ENCODE measurements at places on chromosomes 12 and 14.

DNA sequence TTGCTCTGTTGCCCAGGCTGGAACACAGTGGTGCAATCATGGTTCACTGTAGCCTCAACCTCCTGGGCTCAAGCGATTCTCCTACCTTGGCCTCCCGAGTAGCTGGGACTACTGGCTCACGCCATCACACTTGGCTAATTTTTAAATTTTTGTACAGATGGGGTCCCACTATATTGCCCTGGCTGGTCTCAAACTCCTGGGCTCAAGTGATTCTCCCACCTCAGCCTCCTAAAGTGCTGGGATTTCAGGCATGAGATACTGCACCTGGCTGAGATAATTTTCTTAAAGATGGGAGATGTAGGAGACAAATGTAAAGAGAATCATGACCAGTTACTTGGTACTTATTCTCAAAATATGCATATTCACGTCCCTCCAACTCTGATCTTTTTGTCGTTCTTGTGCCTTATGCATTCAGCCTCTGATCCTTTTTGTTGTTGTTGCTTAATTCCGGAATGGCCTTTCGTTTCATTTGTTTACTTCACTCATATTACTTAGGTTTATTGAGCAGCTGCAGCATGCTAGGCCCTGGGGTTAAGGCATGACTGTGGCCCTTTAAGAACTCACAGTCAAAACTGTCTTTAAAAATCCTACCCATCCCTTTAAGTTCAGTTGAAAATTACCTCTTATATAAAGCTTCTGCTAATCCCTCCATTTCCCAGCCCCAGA, 8.9 kb downstream of the RBMS2 start:
- DNase-seq = no peak

GRCh38 chr12:124592050-124592449, 24.6 kb upstream of the NCOR2 start:
- no peak for DNase-seq

DNA sequence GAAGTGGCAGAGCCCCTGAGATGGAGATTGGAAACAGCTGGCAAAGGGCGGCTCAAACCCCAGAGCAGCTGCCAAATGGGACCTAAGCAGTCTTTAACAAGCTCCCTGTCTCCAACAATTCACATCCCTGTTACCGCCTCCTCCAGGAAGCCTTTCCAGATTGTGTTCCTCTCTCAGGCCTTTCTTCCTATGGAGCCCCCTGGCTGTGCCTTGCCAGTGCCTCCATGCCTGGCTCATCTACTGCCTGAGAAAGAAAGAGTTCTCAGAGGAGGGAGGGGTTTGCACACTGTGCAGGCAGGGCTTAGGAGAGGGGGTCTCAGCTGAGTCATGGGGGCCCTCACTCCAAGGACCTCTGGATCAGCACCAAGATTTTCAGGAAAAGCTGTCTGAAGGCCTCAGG, 8.8 kb upstream of the KRT74 start:
- no peak for DNase-seq

GRCh38 chr14:104855532-104856090, 9.5 kb upstream of the CEP170B start:
- DNase-seq = no peak

DNA sequence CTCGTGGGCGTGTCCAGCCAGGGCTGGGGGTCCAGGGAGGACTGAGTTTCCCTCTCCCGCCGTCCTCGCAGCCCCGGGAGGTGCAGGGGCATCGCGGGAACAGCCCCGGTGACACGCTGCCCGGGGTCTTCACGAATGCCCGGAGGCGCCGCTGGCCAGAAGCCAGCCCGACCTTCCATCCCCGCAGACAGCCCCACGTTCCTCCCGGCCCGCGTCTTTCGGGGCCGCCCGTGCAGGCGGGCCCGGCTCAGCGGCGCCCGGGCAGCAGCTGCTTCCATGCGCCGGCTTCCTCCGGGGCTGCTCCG, 827 bp upstream of the TEDC1 start:
- DNase-seq = no peak
